Left ventricle myocardium superior (tissue), 1 donor: ENCODE measurements at places on chromosomes 12 and 14. TPM values are rescaled to one million over a fixed set of nuclear protein-coding genes. Genes with fewer than 3 reads are reported as not detected.

CLEC1B gene
- not detected for total RNA-seq

GRCh38 chr12:101343893-101344292 is 63.7 kb downstream of the ARL1 start:
- DNase-seq: no peak

DNA sequence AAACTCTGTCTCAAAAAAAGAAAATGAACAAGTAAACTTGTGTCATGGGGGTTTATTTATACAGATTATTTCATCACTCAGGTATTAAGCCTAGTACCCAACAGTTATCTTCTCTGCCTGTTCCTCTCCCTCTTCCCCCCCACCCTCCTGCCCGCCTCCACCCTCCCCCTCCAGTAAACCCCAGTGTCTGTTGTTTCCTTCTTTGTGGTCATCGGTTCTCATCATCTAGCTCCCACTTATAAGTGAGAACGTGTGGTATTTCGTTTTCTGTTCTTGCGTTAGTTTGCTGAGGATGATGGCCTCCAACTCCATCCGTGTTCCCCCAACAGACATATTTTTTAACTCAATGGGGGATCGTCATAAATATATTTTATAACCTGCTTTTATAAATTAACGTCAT is 12.3 kb downstream of the IL31 start:
- DNase-seq: no peak

- no peak for DNase-seq
These were observed 151.7 kb downstream of the SLC38A4 start for GRCh38 chr12:46674129-46674528.

- DNase-seq: no peak
These were observed 57.4 kb downstream of the CMAS start for GRCh38 chr12:22103418-22103817.

DNA sequence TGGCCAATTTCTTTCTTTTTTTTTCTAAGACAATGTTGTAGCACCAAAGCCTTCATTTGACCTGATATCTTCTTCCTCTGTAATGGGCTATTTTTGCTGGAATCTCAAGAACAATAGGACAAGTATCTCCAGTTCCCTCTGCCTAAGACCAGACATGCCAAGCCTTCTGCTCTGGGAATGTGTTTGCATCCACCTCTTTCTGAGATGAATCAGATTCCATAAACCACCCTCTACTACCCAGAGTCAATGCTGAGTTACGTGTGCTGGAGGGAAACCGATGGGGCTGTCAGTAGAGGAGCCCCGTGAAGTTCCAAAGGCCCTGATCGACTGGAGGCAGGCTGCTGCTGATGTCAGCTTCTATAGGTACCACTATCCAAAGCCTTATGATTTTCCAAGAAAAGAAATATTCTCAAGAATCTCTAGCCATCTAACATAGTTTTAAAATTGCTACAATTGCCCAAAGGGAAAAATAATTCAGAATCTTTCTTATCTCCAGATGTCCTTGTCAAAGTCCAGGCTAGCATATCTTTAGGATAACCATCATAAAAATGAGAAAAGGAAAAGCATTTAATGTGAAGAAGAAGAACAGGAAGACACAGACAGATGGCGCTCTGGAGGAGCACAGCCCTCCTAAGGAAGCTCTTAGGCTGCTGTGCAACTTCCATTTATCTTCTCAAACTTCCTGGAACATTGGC is 101.9 kb downstream of the SLC8A3 start:
- no peak for DNase-seq

- no peak for DNase-seq
These were observed 11.6 kb downstream of the VRK1 start for GRCh38 chr14:96808619-96809406.
